ENCODE measurements at places on chromosomes 2 and 18. TPM values are rescaled to one million over a fixed set of nuclear protein-coding genes. Genes with fewer than 3 reads are reported as not detected.

NCKAP1 gene
- polyA plus RNA-seq = 108 TPM

CYP27A1 gene
- polyA plus RNA-seq = 28.3 TPM

CENPA gene
- 13.5 TPM for polyA plus RNA-seq

CPLX4 gene
- polyA plus RNA-seq = not detected

GALM gene
- 33.6 TPM for polyA plus RNA-seq

AQP12A gene
- polyA plus RNA-seq = not detected

PRKRA gene
- 67.8 TPM for polyA plus RNA-seq

CNRIP1 gene
- 49.9 TPM for polyA plus RNA-seq

ZBTB7C gene
- polyA plus RNA-seq = 1.7 TPM
